ENCODE measurements at places on chromosomes 12 and 14. TPM values are rescaled to one million over a fixed set of nuclear protein-coding genes. Genes with fewer than 3 reads are reported as not detected.

DNA sequence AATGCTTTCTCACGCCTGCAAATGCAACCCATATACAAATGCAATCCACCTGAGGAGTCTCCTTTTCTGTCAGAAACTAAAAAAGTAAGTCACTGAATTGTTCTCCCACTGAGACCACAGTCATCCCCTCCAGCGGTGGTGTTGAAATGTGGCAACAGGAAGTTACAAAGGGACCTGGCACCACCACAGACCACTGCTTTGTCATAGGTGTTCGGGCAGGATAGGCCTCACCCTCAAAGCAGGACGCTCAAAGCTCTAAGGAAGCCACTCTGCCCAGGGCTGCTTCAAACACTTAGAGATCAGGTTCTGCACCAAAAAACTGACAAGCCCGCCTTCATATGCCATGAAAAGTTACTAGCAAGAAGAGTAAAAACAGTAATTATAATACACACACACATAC is 11.3 kb downstream of the PHLDA1 start:
- DNase-seq, result no peak

DNA sequence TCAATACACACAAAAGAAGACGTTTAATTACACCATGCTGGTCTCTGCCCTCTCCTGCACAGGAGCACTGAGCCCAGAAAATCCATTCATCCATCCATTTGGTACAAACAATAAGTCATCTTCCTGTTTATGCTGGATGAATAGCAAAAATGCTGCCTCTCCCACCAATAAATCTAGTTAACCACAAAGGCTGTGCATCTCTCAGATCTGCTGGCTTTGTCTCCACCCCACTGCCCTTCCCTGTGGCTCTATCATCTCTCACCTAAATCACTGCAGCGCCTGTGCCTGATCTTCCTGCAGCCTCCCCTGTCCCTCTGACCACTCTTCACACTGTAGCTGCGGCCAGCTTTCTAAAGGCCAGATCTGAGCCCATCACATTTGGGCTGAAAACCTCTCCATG is 72.9 kb upstream of the DDX11 start:
- DNase-seq, result no peak

DNA sequence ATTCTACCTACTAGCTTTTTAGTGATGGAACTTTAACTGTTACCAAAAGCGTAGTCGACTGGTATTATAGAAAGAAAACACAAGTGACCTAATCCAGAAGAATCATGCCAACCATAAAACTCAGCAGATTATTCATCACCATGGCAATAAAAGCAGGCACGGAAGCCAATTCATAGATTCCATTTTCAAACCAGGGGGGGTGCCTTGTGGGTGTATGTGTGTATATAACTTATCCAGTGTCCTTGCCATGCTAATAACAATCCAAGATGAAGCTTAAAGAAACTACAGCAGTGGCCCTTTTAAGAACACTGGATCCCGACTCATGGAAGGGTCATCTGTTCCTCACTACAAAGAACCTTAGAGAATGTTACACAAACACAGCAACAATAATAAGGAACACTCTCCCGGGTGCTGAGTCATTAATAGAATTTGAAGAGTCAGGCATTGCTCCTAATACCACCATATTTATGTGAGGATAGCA is 61.0 kb downstream of the EPS8 start:
- no peak for DNase-seq

DNA sequence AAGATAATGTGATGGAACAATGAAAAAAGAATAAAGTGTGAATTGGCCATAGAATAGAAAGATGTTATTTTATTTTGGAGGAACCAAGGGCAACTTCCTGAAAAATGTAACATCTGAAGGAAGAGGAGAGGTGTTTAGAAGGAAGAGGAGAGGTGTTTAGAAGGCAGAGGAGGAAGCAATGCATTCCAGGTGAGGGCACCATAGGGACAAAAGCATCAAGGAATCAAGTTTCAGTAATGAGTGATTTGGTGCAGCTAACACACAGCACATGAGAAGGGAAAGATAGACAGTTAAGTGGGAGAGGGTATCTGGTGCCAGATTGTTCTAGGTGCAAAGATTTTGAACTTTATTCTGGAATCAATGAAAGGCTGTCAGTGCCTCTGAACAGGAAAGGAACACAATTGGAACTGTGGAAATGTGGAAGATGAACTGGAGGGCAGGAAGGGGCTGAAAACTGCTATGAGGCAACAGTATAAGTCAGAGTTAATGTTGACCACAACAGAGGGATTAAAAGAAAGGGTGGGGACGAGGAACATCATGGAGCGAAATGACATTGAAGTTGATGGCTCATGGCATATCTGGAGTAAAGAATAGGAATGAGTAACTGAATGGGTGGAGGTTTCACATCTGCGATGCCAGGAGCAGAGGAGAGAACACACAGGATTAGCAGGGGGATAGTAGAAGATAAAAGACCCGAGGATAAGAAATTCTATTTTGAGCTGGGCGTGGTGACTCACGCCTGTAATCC is 326.6 kb downstream of the LRIG3 start:
- no peak for DNase-seq

GRCh38 chr14:106378191-106378590 is 851.8 kb downstream of the TMEM121 start:
- DNase-seq, result no peak

DNA sequence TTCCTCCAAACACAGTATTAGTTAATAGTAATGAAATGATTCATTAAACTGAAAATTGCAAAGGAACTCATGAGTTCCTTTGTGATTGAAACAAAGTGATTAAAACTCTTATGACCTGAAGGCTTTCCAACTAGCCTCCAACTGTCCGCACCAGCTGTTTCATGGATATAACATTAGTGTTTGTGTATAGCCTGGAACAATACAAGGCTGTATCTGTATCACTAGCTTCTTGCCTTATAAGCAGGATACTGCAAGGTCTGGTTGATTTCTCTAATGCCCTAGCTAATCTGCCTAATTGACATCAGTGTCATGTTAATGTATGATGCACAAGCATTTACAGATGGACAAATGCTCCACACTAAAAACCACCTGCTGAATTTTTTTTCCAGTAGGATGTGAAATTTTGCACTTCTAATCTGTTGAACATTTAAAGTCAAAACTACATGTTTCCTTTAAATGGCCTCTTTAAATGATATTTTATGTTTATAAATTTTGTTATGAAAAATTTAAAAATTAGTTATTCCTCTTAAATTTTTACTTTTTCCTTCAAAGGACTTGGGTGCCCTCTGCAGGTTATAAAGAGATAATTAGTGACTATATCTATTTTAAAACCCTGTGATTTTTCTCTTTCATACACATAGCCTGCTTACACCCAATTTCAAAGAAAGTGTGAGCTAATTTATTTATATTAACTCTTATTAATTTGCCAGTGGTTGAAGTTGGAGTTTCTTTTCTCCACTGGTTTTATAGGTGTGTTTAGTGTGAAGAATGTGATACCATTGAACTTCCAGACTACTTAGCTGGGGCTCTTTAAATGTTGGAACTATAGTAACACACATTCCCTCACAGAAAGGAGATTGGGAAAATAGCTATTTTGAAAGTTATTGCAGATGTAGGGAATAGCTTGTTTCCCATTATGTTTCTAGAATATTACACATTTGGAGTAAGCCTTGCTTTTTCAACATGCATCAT is 25.4 kb downstream of the AP5M1 start:
- DNase-seq, result no peak

DNA sequence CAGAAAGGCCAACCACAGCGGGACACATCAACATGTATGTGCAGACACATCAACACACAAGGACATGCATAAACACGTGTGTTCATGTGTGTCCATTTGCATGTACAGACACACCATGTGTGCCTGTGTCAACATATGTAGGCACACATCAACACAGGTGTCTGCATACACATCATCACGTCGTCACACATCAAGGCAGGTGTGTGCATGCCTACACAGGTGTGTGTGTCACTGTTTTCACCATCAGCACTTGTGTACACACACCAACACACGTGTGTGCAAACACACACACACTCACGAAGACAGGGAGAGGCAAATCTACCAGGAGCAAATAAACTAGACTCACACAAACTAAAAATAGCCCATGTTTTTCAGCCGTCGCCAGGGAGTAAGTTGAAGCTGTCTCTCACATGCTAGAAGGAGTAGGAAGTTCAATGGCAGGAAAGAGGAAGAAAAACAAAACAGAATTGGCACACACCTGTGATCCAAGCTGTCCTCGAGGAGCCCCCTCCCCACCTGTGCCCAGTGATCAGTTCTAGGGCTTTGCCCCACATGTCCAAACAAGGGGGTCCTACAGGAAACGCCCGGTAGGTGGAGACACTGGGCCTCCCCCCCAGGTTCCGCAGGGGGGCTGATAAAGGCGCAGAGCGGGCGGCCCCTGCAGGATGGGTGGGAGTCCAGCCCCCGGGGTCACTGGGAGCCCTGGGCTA is 7.4 kb downstream of the SCARB1 start:
- no peak for DNase-seq

DNA sequence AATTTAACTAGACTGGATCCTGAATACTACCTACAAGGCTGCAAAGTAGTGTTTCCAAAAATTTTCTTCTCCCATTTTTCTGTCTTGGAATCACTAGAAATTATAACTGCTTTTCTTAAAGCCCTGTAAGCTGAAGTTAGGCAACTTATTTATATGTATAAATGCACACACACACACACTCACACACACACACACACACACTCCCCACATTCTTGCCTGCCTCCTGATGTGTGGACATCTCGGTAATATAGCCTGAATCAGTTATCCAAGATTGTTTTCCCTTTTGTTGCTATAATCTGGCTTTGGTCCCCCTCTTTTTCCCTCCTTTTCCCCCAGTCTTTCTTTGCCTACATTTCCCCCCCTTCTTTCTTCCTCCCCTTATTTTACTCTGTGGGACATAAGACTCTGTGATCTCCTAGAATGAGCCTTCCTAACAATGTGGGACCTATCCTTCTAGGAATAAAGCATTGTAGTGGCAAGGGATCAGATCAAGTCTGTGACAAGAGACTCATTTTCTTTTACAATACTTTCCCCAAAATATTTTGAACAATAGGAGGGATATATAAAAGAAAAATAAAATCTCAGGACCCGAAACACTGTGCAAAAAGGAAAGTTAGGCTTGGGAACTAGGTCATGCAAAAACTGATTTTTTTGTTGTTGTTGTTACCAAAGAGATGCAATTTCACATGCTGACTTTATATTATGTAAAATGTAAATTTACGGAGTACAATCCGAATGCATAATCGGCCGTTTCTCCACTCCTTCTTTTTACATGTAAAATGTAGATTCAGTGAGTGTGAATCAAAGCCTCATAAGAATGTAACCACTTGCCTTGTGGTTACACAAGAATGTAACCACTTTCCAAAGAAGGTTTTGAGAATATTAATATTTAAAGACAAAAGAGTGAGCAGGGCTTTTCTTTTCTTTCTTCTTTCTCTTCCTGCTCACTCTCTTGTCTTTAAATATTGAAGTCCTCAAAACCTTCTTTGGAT is 26.3 kb upstream of the CD69 start:
- no peak for DNase-seq

GRCh38 chr14:67738740-67739504 is 37.2 kb downstream of the RDH12 start:
- no peak for DNase-seq

DNA sequence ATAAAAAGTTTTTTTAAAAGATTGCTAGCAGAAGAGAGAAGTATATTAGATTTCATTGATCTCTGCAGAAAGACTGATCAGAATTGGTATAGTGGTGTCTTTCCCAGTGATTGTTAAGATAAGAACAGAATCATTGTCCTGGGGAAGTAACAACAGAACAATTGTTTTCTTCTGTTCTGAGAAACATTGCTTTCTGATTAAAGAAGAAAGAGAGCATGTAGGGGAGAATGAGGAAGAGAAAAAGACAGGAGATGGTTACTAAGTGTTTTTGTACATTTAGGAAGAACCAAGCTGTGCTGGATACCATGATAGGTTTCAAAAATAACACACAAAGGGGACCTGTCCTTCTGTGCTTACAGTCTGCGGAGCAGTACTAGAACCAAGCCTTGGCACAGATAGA is 5.0 kb downstream of the USP30 start:
- DNase-seq, result no peak

DNA sequence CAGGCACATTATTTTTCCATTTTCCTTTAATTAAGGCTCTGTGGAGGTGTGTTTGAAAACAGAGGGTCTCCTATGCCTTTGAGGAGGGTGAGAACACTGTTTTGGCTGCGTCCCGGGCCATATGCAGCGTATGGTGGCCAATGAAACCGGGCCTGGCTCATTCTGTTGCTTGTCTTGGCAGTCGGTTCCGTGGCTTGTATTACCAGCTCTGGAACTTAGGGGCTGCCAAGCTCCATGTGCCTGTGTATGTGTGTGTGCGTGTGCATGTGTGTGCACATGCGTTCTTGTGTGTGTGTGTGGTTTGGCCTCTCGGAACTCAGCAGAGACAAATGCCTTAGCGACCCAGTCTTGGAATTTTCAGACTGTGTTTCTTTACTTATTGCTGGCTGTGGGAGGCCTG is 2.7 kb downstream of the JDP2 start:
- no peak for DNase-seq

DNA sequence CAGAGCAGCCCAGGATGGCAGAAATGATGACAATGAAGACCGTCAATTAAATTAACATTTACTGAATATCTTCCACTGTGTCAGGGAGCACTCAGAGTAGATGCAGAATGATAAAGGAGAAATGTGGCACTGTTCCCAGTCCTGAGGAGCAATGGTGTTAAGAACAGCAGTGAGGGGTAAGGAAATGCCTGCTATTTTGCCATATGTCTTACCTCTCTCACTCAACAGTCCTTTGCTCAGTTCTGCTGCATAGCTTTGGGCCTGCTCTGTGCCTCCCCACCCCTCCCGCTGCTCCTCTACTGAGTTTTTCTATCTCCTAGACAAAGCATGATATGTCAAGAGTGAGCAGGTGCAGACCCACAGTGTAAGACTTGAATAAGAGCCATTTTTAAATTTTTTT is 318.8 kb downstream of the NAV3 start:
- no peak for DNase-seq

- DNase-seq, result no peak
Observed at GRCh38 chr14:29528889-29529288, 398.8 kb downstream of the PRKD1 start.

DNA sequence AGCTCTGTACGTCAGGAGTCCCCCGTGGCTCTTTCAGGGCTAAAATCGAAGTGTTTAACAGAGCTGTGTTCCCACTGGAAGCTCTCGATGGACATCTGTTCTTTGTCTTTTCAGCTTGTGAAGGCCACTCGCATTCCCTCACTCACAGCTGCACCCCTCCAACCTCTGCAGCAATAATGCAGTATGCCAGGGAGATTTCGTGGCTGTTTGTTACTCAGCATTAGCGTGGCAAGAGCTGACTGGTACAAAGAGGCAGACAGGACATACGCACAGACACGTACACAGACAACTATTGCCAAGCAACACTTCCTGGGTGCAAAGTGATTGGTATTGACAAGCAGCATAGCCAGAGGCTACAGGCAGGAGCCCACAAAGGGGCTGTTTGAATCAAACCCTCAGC is 11.8 kb upstream of the FBXO21 start:
- DNase-seq, result no peak

FSCB gene
- polyA plus RNA-seq, result not detected

GZMB gene
- not detected for polyA plus RNA-seq

LRCOL1 gene
- 5.8 TPM for polyA plus RNA-seq

ETFBKMT gene
- polyA plus RNA-seq, result 4.8 TPM

OR6C2 gene
- polyA plus RNA-seq, result not detected

ZBTB25 gene
- polyA plus RNA-seq, result 14.4 TPM

C14orf180 gene
- not detected for polyA plus RNA-seq

BIN2 gene
- polyA plus RNA-seq, result 3.9 TPM

FAM90A1 gene
- polyA plus RNA-seq, result 2.7 TPM

PPP1R13B gene
- 31.2 TPM for polyA plus RNA-seq

PRKD1 gene
- polyA plus RNA-seq, result 30.7 TPM

IAPP gene
- not detected for polyA plus RNA-seq

KIF26A gene
- polyA plus RNA-seq, result 6.2 TPM
